Kidney glomerular epithelial cell (primary cell): ENCODE measurements at places on chromosomes 6 and 20.

- DNase-seq, result no peak
Measured at GRCh38 chr6:101279410-101279809, 114.1 kb upstream of the GRIK2 start.

GRCh38 chr20:21191839-21192238, 66.0 kb downstream of the KIZ start:
- no peak for DNase-seq

DNA sequence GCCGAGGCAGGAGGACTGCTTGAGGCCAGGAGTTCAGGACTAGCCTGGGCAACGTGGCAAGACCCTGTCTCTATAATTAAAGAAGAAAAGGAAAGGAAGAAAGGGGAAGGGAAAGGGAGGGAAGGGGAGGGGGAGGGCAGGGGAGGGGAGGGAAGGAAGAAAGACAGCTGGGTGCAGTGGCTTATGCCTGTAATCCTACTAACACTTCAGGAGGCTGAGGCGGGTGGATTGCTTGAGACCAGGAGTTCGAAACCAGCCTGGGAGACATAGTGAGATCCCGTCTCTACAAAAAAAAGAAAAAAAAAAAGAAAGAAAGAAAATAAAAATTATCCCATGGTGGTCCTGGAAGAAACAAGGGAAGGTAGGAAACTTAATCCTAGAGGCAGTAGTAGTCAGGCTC, 33.5 kb downstream of the BCL2L1 start:
- DNase-seq, result no peak

DNA sequence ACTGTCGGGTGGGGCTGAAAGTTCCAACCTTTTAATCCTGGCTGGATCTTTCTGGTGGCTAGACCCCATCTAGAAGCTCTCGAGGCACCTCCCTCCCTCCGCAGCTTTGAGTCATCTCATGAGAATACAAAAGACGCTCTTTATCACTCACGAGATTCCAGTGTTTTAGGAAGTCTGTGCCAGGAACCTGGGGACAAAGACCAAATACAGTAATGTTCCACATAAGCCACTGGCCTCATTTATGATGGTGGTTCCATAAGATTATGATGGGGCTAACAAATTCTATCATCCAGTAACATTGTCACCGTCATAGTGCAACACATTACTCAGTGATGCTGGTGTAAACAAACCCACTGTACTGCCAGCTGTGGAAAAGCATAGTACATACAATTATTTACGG, 48.7 kb downstream of the NCOA7 start:
- DNase-seq, result no peak

DNA sequence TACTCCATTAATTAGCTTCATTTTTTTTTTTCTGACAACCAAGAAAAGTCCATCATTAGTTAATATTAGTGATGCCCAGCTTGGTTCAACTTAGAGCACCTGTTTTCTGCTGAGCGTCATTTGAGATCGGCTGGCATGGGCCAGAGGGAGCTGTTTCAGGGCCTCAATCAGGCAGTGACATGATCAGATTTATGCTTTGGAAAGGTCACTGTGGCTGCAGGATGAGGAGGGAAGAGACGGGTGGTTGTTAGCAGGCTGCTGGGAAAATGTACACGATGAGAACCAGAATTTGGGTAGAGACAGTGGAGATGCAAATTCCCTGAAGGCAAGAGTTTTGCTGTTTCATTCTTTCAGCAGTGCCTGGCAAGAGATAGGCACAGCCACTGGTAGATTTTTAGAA, 4.4 kb upstream of the STX16 start:
- no peak for DNase-seq

GRCh38 chr6:133610227-133610840, 278.6 kb upstream of the TCF21 start:
- peak; percentile 27 for DNase-seq

DNA sequence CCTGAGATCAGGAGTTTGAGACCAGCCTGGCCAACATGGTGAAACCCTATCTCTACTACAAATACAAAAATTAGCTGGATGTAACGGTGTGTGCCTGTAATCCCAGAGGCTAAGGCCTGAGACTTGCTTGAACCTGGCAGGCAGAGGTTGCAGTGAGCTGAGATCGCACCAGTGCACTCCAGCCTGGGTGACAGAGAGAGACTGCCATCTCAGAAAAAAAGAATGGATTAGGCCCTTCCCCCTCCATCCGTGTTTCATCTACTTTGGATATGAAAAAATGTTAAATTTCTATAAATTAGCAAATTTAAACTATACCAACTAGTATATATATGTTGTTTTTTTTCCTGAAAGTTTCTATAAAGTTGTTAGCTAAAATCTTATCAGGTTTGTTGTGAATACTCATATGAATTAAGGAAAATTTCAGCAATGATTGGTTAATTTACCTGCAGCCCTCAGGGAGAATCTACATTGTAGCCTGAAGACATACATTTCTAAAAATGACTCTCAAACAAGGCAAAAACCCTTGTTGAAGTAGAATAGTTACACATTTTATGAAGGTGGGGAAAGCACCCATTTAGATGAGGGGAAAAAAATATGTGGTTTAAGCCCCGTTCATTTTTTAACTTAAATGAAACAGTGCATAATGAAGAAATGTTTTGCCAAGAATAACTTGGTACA, 120.9 kb downstream of the TIAM2 start:
- DNase-seq, result no peak

DNA sequence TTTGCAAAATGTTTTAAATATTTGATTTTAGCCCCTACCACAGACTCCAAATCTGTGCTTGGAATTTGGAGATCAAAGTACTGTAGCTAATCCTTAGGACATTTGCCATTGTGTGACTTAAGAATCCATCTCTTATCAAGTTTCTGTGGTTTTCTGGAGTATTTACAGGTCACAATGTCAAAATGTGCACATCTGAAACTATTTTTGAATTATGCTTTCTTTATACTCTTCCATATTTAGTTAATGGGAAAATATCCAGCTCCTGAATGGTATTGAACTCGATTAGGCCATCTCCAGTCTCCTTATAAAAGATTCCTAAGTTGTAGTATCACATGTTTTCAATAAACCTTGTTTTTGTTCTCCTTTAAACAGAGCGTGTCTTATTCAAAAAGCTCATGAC, 162.5 kb downstream of the KHDC1L start:
- DNase-seq, result no peak

DNA sequence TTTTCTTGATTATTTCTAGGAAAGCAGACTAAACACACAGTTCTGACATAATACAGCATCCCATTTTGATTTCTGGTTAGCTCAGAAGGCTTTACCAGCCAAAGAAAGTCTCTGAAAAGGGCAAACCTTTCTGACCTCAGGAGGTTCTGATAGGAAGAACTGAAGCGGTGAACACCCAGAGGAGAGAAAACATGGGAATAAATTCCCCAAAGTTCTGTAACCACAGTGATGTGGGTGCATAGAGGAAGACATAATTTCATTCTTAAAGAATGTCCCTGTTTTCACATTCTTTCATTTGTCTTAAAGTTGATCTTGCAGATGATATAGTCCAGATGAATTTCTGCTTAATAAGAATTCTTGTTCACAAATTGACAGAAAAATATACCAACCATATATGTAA, 60.3 kb downstream of the RSPO3 start:
- DNase-seq, result no peak

GRCh38 chr20:57808264-57809070, 98.7 kb upstream of the PMEPA1 start:
- DNase-seq, result no peak

DNA sequence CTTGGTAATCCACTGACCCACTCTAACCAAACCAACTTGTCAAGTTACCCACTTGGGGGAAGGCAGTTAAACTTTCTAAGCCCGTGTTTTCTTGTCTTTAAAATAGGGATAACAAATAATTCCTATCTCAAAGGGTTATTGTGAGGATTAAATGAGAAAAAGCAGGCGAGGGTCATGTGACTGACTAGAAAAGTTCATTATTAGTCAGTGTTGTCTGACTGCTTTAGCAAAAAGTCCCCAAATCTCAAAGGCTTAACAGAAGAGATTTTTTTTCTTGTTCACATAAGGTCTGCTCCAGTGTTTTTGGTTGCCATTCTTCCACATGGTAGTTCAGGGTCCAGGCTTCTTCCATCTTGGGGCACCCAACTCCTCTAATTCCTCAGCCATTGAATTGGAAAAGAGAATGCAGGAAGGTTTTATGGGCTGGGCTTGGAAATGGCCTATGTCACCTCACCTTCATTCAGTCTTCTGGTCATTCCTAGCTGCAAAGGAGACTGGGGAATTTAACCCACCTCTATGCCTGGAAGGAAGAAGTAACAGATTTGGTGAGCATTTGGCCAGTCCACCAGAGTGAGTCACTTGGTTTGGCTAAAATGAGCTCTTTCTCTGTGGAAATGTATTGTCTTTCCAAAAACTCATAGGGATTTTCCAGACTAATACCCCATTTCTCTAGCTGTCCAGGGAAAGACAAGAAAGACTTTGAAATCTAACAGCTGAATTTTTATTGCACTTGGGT, 77.0 kb downstream of the CAP2 start:
- no peak for DNase-seq

DNA sequence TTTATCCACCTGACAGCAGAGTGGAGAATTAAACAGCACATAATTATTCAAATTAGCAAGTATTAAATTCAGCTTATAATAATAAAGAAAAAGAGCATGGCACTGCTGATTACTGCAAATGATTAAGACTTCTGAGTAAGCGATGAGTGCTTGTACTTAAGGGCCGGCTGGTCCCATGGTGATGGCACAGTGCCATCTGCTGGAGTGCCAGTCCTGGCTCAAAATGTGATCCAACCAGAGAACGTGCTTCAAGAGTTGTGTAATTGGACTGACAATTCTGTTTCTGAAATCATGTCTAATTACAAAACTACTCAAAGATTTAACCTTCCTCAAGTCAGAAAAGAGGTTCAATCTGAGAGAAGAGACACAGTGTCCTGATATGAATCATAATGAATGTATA, 181.6 kb upstream of the RGS17 start:
- peak; percentile 40 for DNase-seq

DNA sequence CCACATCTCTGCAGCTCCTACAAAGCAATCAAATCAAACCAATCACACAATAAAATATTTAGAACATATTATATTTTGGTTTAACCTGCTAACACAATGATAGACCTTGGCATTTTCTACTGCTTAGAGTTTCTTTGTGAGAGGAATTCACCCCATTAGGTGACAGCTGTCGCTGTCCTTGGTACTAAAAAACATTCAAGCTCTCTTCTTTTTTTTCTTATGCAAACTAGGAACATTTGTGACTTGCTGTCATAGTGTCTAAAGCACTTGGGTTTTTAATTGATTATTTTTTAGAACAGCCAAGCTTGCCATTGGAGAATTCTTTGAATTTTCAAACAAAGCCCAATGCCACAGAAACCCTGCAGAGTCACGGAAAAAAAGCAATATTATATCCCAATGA, 46.4 kb downstream of the CNR1 start:
- DNase-seq, result no peak

GRCh38 chr6:42417641-42418112, 34.0 kb downstream of the TRERF1 start:
- DNase-seq, result no peak

DNA sequence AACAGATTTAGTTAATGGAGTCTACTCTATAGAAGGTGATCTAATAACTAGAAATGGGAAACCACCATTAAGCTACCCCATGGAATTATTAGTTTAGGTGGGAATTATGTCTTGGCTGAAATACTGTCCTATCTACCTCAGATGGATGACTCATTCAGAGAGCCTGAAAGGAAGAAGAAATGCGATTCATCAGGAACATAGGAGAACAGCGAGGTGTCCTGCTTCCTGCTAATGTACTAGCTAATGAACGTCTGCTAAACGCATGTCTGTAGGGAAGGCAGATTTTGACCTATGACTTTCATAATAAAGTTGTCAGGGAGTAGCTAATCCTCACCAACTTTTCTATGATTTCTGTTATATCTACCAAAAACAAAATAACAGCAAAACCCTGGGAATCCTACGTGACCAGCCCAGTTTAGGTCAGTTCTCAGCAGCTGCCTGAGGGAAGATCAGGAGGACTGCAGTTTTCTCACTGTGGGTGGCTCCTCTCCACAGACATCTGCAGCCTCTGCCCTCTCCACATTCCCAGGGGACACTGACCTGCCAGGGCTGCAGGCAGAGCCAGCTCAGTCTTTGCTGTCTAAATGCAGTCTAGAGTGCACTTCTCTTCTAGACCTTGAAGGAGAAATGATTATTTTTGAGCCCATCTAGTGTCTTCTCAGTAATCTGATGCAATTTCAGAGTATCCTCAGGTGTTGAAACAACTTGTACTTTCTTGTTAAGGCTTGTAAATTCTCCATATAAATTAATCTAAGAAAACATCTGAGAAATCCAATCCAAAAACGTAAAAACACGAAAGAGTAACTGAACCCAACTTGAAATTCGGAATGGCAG, 18.1 kb upstream of the SFT2D1 start:
- DNase-seq, result peak; percentile 15

- DNase-seq, result no peak
Measured at GRCh38 chr6:22605736-22606135, 36.4 kb downstream of the HDGFL1 start.

GRCh38 chr6:109714166-109714565, 23.1 kb downstream of the FIG4 start:
- no peak for DNase-seq

DNA sequence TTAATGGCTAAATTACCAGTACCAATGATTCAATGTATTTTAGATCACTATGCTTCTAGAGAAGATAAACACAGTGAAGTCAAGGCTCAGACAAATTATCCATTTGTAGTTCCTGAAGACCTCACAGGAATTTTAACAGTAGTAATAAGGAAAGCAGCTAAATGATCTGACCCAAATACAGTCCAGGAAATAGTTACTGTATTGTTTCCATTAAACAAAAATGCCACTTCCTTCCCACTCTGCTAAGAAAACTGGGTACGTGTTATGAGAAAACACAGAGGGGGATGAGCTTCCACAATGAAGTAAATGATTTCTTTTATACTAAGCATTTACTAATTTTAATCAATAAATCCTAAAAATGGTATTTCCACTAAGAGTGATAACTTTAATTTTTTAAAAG, 127.9 kb downstream of the CDK19 start:
- DNase-seq, result no peak

DNA sequence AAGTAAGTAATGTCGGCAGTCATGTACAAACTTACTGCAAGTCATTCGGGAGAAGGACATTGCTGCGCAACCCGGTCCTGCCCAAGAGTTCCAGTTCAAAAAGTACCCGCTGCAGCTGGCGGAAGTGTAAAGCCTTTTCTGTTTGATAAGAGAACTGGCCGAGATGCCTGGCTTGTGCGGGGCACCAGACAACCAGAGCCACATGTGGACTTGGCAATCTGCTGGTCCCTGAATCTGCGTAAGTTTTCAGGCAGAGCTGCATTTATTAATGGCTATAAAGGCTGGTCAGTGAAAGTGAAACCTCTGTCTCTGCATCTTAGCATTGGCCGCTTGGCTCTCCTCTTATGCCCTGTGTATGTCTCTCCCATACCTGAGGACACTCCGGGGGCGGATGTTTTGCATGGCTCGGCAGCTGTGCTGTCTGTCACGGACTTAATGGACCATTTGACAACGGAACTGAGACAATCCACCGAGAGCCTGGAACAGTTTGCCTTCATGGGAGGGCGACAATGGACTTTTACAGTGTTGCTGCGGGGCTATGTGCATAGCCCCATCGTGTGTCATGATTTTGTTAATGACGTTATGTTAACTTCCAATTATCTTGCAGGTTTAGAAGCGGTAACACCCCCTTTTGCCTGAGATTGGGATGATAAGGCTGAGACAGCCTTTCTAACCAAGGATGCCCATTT, 19.8 kb upstream of the RGS17 start:
- DNase-seq, result peak; percentile 77

- DNase-seq, result no peak
Measured at GRCh38 chr6:36343109-36343680, 6.5 kb upstream of the BNIP5 start.
